Hindlimb muscle (tissue), 1 donor: ENCODE measurements at places on chromosomes 3 and 15.

GRCh38 chr15:31391687-31392671, 65.3 kb downstream of the KLF13 start:
- DNase-seq: peak; percentile 64

GRCh38 chr3:8503461-8503860, 1.8 kb downstream of the LMCD1 start:
- no peak for DNase-seq

- peak; percentile 54 for DNase-seq
These were observed 30.9 kb downstream of the DAG1 start for GRCh38 chr3:49500732-49501609.

DNA sequence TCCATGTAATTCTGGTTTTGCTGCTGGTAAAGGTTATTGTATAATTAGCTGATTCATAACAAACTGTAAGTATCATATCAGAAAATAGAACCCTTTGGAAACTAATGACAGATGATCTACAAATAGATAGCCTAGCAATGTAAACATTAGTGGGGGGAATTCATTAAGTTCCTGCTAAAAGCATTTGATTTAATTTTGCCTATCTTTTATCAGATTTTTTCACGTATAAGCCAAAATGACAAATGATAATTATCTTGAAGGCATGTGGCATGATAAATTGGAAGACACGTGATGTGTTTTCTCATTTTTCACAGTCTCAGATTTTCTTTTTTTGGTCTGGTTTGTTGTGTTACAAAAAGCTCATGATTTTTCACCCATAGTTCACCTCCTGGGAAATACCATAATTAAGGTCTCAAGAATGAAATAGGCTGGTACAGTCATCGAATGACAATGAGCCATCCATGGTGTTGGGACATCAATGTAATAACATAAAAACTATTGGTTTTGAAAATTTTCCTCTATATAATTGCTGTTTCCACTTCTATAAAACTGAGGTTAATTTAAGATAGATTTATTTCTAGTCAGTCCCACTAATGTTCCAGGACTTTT, 325.9 kb upstream of the TBL1XR1 start:
- no peak for DNase-seq

GRCh38 chr3:189355481-189356201, 183.9 kb downstream of the TPRG1 start:
- DNase-seq: no peak

DNA sequence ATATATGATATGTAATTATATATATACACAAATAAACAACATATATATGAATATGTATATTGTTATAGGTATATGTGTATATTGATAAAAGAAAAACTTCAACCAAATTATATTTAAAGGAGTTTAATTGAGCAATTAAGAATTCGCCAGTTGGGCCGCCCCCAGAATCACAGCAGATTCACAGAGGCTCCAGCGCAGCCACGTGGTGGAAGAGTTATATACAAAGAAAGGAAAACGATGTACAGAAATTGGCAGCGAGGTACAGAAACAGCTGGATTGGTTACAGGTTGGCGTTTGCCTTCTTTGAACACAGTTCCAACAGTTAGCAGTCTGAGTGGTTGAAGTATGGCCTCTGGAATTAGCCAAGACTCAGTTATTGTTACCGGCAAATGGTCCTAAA, 137.3 kb upstream of the SLC24A5 start:
- no peak for DNase-seq

DNA sequence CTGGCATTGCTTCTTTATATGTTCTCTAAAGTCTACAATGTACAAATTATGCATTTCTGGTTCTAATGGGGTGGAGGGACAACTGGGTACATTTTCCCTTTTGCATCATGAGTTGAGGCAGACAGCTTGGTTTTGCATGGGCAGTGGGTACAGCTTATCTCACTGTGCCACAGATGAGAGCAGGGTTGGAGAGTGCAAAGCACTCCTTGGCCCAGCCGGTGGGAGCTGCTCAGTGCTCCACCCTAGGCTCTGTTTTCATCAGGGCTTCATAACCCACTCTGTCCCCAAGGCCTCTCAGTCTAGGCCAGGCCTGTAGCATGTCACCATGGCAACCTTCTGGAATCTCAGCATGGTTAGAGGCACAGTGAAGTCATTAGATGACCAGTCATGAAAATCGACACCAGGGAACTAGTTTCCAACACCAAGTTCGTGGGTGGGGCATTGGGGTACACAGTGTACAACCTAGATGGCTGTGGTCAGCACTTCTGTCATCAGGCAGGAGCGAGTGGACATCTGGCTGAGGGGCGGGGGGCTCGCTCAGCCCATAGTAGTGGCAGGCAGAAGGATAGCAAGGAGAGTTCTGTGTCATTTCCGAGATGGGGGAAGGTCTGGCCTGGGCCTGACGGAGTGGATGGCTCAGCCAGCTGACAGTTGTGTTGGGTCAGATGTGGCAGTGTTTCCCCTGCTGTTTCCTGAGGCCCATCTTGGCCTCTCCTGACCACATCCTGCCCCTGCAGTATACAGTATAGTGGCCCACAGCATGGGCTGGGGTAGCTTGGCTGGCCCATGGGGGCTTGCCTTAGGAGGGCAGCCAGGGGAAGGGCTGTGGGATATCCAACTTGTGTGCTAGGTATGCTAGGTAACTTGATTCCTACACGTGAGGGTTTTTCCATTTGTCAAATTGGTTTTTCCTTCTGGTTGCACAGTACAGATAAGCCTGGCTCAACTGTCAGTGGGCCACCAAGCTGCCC, 75.7 kb upstream of the PRR23C start:
- no peak for DNase-seq

- no peak for DNase-seq
These were observed 76.9 kb upstream of the RGMA start for GRCh38 chr15:93165734-93166470.
